ENCODE measurements at places on chromosomes 13 and 19.

- DNase-seq, result peak; percentile 84
Measured at GRCh38 chr19:34241513-34242337, 12.6 kb upstream of the GARRE1 start.

DNA sequence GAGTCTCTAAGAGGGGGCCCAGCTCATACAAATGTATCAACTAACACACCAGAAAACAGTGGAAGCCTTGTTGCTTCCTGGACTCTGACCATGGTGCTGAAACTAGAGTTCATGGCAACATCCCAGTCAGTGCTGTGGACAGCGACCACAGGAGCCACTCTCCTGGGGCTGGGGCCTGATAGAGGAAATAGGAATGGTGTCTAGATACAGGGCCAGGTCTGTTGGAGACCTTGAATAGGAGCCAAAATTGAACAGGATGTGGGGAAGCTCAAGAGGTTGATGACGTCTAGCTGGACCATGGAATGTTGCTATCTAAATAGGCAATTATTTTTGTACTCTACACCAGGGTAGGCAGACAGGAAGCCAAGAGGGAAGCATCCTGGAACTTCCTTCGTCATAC, 21.7 kb downstream of the LILRB4 start:
- no peak for DNase-seq

- no peak for DNase-seq
Measured at GRCh38 chr19:30855442-30855841, 483.3 kb downstream of the ZNF536 start.

GRCh38 chr13:41941174-41941573, 19.7 kb downstream of the VWA8 start:
- DNase-seq, result no peak

GRCh38 chr13:68439817-68440216, 1209.7 kb upstream of the PCDH9 start:
- no peak for DNase-seq

DNA sequence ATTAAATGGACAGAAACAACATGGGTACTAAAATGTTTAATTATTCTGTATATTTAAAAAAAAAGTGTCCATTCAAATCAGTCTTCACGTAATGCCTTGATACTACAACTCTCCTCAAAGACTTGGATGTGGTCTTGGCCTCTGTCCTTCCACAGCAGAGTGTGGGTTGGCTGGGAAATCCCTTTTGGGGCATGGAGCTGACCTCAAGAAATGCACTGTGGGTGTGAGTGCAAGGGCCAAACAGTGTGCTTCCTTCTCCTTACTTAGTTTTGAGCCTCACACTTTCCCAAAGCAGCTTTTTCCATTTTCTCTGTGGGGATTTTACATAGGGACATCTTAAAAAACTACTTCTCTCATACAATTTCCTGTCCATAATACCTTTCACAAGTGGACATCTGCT, 607.4 kb downstream of the EFNB2 start:
- DNase-seq, result no peak

DNA sequence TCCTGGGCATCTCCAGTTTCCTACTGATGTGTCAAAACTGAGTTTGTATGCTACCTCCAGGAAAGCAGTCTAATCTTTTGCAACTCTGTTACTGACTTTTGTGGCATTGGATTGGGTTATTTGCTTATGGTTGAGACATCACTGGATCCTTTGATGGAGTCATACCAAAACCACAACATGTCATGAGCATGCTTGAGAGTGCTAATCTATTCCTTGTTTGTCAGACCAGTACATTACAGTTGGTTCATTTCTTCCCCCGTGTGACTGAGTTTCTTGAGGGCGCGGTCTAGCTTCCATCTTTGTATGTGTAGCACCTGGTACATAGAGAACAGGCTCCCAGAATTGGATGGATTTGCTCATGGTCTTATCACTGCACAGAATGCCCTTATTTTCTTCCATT, 43.2 kb downstream of the SUGT1 start:
- no peak for DNase-seq

DNA sequence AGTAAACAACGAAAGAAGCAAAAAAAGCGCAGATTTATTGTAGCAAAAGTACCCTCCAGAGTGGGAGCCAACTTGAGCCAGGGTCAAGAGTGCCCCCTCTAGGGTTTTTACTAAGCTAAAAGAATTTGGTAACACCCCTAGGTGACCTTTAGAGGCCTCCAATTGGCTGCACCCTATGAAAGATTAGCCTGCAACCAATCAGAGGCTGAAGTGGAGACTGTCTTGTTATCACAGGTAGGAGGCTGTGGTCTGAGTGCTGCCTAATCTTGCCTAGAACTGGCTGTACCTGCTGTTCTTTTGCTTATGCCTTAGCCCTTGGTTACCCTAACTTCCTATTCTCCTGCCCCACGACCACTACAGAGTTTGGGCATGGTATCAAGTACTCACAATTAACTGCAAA, 38.3 kb downstream of the ANKRD10 start:
- DNase-seq, result peak; percentile 53

DNA sequence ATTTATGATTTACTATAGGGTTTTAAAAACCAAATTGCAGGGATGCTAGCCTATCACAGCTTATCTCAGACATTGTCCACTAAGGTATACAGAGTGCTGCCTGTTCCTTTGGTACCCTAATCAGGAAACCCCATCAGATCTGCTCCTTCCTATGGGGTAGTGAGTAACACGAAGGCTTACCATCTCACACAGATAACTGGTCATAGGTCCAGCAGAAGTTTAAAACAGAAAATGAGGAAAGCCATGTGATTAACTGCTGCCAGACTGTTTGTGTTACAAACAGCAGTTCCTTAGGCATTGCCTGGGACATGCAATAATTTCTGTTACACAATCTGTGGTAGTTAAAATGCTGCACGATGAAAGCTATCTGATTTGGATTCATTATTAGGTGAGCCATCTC, 53.5 kb upstream of the ALOX5AP start:
- DNase-seq, result no peak

- no peak for DNase-seq
Measured at GRCh38 chr13:58611117-58611516, 979.6 kb downstream of the PCDH17 start.

DNA sequence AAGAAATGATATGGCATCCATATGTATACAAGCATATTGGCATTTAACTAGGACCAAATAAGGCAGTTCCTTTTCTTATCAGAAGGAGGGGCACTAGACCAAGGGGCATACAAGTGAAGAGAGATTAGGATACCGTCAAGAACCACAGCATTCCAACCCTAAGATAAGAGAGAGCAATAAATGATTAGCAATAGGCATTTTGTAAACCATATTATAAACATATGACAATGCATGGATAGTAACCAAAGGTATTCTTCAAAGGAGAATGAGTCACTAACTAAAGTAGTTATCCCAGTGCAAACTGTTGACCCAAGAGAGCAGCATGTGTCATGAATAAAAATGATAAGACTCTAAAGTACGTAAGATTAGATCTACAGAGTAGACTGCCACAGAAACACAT, 500.9 kb upstream of the HTR2A start:
- DNase-seq, result peak; percentile 17

GRCh38 chr19:48646722-48647216, 782 bp upstream of the CA11 start:
- DNase-seq, result peak; percentile 96

- no peak for DNase-seq
Measured at GRCh38 chr13:42814868-42815267, 33.5 kb downstream of the FAM216B start.

- peak; percentile 27 for DNase-seq
Measured at GRCh38 chr13:55705971-55706370, 1434.7 kb upstream of the PRR20A start.

- no peak for DNase-seq
Measured at GRCh38 chr13:28047757-28048388, 52.5 kb downstream of the FLT3 start.

- DNase-seq, result no peak
Measured at GRCh38 chr13:80574113-80574850, 233.4 kb upstream of the SPRY2 start.

- DNase-seq, result peak; percentile 75
Measured at GRCh38 chr19:1854542-1855039, 6.3 kb upstream of the REXO1 start.

DNA sequence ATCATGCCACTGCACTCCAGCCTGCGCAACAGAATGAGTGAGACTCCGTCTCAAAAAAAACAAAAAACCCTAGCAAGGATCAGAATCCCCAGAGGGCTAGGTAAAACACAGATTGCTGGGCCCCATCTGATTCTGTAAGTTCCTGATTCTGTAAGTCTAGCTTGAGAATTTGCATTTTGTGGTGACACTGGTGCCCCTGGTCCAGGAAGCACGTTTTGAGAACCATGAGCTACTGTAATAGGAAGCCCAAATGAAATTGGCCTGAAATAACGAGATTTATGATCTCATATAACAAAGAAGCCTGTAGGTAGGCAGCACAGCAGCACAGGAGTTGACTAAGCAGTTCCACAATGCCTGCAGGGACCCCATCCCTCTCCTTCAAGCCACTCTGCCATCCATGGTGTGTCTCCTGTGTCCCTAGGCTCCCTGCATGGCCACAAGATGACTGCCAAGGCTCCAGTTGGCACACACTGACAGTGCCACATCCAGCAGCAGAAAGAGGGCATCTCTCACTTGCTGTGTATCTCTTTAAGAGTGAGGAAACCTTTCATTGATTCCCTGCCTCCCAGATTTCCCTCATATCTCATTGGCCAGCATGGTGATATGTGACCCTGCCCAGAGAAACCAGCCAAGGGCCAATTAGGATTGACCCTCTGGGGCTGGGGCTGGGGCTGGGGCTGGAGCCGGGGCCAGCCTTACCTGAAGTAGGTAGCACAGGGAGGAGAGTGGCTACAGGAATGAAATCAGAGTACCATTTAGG, 21.7 kb downstream of the SIPA1L3 start:
- peak; percentile 21 for DNase-seq

- DNase-seq, result no peak
Measured at GRCh38 chr19:38151242-38151641, 72.8 kb downstream of the DPF1 start.

DNA sequence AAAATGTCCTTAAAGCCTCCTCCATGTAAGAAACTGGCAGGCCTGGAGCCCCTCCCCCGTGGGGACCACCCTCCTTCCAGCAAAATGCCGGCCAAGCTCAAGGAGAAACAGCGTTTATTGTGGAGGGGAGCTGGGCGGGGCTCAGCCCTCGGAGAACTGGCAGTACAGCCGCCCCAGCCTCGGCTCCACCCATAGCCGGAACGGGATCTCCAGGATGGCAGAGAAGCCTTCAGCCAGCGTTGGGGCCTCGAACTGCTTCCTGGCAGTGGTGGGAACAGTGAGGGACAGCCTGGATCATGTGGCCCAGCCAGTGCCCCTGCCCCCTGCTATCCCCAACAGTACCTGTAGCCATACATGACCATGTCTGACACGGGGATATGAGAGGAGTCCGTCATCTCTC, 6.3 kb downstream of the PNKP start:
- DNase-seq, result no peak

GRCh38 chr13:31773538-31773937, 34.2 kb downstream of the RXFP2 start:
- no peak for DNase-seq

- no peak for DNase-seq
Measured at GRCh38 chr19:36027696-36028095, 5.0 kb downstream of the CLIP3 start.

- DNase-seq, result peak; percentile 30
Measured at GRCh38 chr13:110387451-110388107, 80.5 kb downstream of the COL4A2 start.

GRCh38 chr13:20869540-20869939, 33.0 kb downstream of the XPO4 start:
- peak; percentile 39 for DNase-seq

GRCh38 chr13:21929400-21929799, 258.5 kb downstream of the FGF9 start:
- DNase-seq, result peak; percentile 46

- no peak for DNase-seq
Measured at GRCh38 chr19:56670961-56671612, 470 bp downstream of the ZNF835 start.

DNA sequence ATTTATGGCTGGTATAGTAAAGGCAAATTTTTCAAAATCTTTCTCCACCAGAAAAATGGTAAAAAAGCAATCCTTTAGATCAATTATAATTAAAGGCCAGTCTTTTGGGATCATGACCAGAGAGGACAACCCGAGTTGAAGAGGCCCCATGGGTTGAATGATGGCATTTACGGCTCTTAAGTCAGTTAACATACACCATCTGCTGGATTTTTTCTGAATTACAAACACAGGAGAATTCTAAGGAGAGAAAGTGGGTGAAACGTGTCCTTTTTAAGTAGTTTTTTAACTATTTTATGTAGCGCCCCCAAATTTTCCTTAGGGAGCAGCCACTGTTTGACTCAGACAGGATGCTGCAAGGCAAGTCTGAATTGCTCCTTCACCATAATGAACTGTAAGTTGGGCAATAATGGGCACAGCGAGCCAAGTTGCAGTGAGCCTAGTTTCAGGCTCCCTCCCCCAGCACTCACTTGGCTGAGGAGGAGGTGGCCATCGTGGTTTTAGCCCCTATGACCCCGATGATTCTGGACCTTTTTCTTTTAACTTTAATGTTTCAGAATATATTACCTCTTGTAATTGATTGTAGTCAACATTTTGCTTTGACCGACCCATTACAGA, 13.6 kb upstream of the ZNF611 start:
- peak; percentile 54 for DNase-seq

GRCh38 chr19:41918095-41918494, 10.2 kb downstream of the ERFL start:
- no peak for DNase-seq

GRCh38 chr19:3788996-3789778, 3.0 kb upstream of the MATK start:
- no peak for DNase-seq

DNA sequence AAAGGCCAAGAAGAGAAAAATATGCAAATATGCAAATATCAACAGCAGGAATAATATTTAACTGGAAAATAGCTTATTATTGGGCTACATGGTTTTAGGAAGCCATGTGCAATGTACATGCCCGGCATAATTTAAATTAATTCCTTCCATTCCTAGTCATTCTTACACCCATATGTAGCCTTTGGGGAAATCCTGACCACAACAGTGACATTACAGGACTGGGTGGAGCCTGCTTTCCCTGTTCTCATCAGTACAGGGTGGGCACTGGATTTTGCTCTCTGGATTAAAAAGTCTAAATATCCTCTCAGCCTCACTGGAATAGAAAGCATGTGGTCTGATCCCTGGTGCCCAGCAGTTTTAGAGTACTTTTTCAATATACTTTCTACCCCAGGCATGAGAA, 198.2 kb downstream of the DNAJC15 start:
- DNase-seq, result no peak

DNA sequence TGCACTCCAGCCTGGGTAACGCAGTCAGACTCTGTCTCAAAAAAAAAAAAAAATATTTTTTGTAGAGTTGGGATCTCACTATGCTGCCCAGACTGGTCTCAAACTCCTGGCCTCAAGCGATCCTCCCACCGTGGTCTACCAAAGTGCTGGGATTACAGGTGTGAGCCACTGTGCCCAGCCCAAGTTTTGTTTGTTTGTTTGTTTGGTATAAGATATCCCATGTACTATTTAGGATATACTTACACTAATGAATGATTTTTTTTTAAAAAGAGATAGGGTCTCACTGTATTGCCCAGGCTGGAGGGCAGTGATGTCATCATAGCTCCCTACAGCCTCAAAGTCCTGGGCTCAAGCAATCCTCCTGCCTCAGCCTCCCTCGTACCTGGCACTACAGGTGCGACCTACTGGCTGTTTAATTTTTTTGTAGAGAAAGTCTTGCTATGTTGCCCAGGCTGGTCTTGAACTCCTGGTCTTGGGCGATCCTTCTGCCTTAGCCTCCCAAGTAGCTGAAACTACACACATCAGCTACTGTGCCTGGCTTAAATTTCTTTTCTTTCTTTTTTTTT, 24.0 kb downstream of the TLE6 start:
- no peak for DNase-seq

GRCh38 chr19:7115721-7116120, 46.2 kb downstream of the ZNF557 start:
- DNase-seq, result no peak

Measured in NCI-H82 (cell line).